Fibroblast of skin of left quadriceps (primary cell): ENCODE measurements at places on chromosomes 1 and 21.

- no peak for DNase-seq
These were observed 26.6 kb upstream of the LRRN2 start for GRCh38 chr1:204711947-204712701.

GRCh38 chr1:179938752-179939151 lies 15.9 kb upstream of the CEP350 start:
- no peak for DNase-seq

DNA sequence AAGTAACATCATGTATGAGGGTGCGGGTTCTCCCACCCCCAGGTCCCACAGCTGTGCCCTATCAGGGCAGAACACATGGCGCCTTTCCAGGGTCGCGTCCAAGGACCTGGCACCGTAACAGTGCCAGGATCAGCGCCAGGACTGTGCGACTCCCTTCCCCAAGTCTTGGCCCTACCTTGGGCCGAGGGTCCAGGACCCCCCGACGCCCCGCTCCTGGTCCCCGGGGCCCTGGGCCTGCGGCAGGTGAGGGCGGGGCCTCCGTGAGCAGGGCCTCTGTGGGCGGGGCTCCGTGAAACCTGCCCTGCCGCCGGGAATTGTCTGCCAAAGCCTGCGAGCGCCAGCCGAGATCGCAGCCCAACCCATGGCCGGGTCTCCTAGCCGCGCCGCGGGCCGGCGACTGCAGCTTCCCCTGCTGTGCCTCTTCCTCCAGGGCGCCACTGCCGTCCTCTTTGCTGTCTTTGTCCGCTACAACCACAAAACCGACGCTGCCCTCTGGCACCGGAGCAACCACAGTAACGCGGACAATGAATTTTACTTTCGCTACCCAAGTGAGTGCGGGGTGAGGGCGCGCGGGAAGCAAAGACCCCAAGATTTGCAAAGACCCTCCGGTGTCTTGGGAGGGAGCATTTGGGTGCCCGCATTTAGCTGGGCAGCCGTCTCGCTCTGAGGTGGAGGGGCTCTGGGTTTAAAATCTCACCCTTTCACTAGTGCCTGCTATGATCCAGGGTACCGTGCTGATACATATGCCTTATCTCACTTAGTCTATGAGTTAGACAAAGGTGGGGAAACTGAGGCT lies at the start of gene RHBG:
RHBG (plus strand) TSS at position 323 of the 796 bp plus-strand sequence; CDS start at position 362, 39 bp downstream.
- no peak for DNase-seq

DNA sequence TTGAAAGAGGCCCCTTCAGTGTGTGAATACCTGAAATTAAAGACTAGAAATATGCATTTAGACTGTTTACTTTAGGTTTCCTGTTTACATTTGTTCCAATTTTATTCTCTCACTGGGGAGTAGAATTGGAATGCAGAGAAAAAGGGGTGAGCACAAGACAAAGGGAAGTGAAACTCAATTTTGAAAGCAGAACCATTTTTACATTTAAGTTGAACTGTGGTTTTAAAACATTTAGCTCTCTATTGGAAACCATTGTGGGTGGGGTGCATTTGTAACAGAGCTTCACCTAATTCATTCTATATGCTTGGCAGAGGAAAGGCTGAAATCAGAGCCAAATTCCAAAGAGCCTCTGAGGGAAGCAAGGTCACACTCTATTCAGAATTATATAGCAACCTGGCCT lies 235.3 kb upstream of the C1orf105 start:
- peak; percentile 32 for DNase-seq

GRCh38 chr1:26124418-26125331 lies 13.1 kb downstream of the PDIK1L start:
- no peak for DNase-seq

DNA sequence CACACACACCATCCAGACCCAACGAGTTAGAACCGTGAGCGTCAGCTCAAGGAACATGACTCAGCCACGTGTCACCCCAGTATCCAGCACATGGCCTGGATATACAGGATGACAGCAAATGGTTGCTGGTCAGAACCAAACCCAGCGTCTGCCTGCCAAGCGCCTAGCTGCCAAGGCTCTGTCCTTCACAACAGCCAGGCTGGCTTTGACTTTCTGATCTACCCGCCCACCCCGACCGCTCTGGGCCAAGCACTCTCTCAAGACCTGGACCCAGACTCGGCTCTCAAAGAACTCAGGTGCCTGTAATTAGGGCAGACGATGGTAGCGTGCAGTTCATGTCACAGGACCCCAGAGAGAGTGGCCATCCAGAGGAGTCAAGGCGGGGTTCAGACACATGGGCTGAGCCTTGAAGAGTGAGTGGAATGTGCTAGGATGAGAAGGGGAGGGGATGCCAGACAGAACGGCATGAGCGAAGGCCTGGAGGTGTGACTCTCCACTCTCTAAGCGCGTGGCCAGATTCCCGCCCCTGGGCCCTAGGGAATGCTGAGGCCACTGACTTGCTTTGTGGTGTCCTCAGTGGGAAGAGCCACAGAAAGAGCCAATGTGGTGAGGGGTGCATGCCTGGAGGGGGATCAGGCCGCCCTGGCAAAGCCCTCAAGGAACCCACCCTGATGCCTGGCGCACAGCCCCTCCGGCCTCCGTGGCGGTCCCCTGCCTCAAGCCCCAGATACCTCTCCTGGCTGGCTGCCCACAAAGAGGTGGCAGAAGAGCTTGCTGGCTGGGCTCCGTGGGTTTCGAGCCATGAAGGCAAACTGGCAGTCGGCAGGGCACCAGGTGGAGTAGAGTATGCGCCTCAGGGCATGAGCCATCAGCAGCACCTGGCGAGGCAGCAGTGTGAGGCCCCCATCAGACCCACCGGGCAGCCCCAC lies 7.0 kb downstream of the SH2D5 start:
- no peak for DNase-seq

DNA sequence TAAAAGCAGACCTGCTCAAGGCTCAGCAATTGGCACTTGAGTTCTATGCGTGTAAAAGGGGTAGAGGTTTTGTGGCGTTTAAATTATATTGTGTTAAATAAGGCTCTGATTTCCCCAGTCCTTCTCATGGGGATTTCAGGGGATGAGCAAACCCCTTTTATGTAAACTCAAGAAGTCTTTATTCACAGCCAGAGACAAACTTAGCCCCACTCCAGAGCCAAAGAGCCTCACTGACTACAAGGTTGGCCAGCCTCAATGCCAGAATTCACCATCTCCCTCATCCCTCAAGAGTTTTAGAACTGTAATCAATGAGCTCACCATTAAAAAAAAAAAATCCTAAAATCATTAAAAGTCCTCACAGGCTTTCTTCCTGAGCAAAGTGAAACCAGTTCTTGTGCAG lies 107.8 kb downstream of the SLC30A10 start:
- DNase-seq: no peak

DNA sequence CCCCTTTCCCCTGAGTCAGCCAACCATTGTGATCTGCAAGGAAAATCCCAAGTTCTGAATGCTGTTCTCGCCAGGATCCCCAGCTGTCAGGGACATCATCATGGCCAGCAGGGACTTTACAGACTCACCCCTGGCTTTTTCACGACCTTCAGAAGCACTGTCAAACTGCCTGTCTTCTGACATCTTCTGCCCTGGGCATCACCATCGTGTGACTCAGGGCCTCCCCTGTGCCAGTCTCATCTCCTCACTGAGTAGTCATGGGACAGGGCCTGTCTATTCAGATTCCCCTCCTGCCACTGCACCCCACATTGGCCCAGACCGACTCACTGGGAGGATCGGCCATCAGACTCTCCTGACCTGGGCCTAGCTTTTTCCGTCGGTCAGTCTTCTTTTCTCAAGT lies 72.5 kb upstream of the VAMP3 start:
- no peak for DNase-seq

DNA sequence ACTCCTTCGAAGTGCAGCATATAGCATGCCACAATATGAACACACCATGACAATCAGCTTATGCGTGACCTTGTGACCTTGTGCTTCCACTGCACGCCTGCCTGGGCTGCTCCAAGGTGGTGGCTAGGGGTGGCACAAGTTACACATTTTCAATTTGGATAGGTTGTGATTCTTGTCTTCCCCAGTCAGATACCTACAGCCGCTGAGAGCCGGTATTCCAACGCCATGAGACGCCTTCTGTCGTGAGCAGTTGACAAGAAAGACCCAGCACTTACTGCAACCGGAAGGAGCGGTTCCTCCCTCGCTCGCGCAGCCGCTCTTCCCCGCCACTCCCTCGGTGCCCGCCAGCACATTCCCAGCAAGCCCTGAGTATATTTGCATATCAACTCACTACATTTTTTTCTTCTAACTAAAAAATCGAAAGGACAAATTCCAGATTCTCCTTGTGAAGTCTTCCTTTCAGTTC lies 359 bp upstream of the RNU11 start:
- DNase-seq: no peak

DNA sequence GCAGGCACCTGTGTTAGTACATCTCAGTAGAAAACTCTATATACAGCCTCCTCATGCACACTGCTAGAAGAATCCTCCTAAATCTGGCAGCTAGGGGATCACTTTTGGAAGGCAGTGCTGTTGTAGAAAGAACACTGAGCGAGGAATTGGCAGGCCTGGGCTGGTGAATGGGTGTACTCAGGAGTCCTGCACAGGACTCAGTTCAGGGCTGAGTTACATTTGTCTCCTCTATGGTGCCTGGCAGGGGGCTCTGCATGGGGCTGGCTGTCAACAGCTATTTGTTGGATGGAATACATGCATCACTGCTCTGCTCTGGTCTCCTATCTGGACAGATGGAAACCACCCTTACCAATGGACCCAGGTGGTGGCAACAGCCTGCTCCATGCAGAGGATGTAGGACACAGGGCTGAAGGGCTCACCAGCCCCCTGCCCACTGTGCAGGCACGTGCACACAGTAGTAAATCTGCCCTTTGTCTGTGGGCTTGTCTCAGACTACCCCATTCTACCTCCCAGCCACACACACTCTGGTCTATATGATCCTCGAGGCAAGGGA lies 74.2 kb downstream of the LRIG2 start:
- DNase-seq: no peak

DNA sequence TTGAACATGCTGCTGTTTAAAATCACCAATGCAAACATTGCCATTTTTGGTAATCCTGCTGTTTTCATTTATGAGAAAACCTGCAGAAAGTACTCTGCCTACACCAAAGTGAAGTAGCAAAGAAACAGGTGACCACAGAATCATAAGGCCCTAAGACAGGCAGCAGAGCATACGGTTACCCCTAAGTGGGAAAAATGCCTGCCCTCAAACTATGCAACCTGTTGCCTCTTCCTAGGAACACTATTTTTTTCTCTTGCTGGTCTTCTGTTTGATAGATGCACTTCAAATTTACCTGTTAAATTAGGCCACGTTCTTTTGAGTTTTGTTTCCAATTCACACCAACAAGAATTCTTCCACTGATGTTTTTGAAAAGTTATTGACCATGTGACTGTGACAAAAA lies 89.5 kb upstream of the RAB4A start:
- no peak for DNase-seq

DNA sequence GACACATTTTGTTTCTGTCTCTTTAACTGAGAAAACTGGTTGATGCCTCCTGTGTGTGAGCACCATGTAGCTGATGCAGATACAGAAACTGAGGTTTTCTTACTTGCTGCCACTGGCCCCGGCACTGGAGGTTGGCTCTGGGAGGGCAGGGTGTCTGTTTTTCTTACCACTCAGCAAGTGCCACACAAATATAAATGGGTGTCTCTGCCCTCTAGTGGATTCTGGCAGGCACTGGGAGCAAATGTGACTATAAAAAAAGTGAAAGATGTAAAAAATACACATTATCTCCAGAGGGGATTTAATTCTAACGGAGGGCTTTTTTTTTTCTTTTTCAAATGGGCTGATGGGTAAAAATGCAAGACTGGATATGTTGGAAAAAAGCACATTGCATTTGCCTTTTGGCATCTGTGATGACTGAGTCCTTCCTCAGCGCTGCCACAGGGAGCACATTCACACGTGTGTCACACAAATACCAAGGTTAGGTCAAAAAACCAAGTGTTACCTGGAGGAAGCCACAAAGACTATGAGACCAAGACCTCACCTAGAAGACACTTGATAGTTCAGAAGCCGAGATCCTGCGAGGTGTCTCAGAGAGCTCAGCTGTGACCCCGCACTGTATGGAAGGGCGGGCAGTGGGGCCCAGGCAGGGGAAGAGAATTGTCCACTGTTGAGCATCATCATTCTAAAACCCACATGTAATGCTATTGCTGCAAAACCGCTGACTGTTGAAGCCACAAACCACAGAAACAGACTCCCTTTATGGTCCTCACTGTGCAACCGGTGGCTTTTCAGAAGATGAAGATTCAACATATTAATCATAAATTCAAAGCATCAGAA lies 18.9 kb downstream of the PGBD2 start:
- DNase-seq: peak; percentile 37

GRCh38 chr1:198440842-198441241 lies 99.6 kb downstream of the ATP6V1G3 start:
- DNase-seq: peak; percentile 63

GRCh38 chr1:85314726-85315125 lies 38.3 kb upstream of the BCL10 start:
- no peak for DNase-seq

DNA sequence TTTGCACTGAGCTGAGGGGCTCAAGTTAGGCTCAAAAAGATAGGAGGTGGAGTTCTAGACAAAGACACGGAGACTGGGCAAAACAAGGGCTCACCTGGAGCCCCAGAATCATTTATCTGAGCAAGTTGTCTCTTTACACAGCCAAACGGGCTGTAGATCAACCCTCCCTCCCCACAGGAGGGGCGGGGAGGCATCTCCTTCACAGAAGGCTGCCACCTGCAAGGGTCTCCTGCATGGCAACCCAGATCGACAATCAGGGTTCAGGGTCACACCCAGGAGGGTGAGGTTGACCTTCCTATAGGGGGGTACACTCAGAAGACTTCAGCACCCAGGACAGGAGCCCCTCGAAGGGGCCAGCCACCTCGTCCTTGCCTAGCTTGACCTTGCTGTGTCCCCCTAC lies 84.0 kb downstream of the CD247 start:
- DNase-seq: no peak

- no peak for DNase-seq
These were observed 84.2 kb upstream of the SLC2A1 start for GRCh38 chr1:43042773-43043457.

GRCh38 chr21:45986316-45987051 lies 4.9 kb downstream of the COL6A1 start:
- DNase-seq: no peak

DNA sequence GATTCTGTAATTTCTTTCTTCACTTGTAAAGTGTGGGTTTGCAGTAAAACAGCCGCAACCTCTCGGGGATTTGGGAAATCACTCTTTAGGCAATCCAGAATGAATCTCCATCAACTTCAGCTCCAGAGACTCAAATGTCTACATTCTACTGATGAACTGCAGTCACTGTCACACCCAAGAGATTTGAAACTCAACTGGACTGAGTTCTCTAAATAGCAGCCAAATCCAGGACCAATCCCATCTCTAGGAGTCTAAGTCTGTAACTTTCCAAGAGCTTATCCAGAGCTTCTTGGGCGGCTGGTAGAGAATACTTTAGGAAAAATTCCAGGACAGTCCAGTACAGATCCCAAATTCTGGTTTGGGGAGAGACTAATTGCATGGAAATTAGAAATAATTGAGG lies 62.9 kb downstream of the ADAMTS1 start:
- DNase-seq: no peak
